ENCODE measurements at places on chromosomes 6 and 20.
A peak's percentile ranks its signal among the peaks of the same experiment; 100 is the strongest.

GRCh38 chr20:51174536-51174935 lies 151.6 kb upstream of the KCNG1 start:
- no peak overlapping the region for H3K27ac ChIP-seq
- DNase-seq: no peak
- no peaks in the 10 kb centered on the region for H3K27me3 ChIP-seq
- peaks cover 4% of the 10 kb centered on the region for H3K4me1 ChIP-seq
- no peaks in the 10 kb centered on the region for H3K36me3 ChIP-seq

DNA sequence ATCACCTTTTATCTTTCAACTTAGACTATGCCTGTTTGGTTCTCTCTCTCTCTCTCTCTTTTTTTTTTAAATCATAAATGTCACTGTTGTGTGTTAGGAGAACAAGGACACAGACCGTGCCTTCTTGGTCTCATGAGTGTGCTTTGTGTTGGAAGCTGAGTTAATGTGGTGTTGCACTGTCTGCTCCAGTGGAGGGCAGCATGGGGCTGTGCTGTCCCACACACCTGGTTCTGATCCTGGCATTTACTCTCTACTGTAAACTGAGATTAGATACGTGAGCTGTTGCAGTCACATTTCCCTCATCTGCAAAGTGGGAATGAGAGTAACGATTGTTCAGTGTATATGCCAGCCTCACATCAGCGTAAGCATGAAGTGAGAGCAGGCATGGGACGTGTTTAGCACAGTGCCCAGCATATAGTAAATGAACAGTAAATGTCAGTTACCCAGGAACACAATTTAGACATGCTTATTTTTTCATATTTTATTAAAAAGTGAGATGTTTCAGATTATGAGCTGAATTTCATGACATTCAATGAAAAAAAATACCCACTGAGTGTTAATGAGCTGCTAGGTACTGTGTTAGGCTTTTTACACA lies 161.1 kb downstream of the FARS2 start:
- no peaks in the 10 kb centered on the region for H3K27me3 ChIP-seq
- H3K36me3 ChIP-seq: no peaks in the 10 kb centered on the region
- no peak overlapping the region for H3K27ac ChIP-seq
- H3K4me1 ChIP-seq: no peaks in the 10 kb centered on the region
- H3K4me3 ChIP-seq: no peak overlapping the region
- no peak for DNase-seq

DNA sequence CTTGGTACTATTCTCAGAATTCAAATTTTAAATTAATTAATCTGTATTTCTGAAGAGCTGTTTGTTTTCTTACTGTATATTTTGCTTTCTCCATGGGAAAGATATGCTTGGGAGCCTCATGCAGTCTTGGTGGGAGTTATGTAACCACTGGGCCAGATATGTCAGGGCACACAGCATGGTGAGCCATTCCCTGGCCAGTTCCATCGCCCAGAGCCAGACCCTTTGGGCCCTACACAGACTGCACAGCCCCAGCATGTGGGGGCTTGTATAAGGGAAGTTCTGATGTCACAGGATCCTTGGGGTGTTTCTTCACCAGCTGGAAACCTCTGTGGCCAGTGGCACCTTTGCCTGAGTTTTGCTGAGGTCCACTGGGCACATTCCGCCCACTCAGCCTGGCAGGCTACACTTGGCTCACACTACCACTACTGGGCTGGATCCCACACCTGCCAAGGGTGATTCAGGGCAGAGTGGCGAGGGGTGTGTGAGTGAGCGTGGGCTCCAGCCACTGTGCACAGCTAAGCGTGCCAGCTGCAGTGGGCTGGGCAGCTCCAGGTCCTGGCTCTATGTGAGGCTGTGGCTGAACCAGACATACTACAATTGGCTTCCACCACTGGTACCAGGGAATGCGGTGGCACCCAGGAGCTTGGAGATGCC lies 293.5 kb downstream of the ARHGAP18 start:
- H3K27me3 ChIP-seq: peaks cover 2% of the 10 kb centered on the region
- no peak overlapping the region for H3K4me3 ChIP-seq
- no peaks in the 10 kb centered on the region for H3K36me3 ChIP-seq
- H3K27ac ChIP-seq: no peak overlapping the region

GRCh38 chr6:70847106-70848084 lies 109.5 kb downstream of the B3GAT2 start:
- H3K4me3 ChIP-seq: no peak overlapping the region
- no peaks in the 10 kb centered on the region for H3K27me3 ChIP-seq
- DNase-seq: no peak
- H3K36me3 ChIP-seq: peaks cover 4% of the 10 kb centered on the region
- H3K4me1 ChIP-seq: no peaks in the 10 kb centered on the region

DNA sequence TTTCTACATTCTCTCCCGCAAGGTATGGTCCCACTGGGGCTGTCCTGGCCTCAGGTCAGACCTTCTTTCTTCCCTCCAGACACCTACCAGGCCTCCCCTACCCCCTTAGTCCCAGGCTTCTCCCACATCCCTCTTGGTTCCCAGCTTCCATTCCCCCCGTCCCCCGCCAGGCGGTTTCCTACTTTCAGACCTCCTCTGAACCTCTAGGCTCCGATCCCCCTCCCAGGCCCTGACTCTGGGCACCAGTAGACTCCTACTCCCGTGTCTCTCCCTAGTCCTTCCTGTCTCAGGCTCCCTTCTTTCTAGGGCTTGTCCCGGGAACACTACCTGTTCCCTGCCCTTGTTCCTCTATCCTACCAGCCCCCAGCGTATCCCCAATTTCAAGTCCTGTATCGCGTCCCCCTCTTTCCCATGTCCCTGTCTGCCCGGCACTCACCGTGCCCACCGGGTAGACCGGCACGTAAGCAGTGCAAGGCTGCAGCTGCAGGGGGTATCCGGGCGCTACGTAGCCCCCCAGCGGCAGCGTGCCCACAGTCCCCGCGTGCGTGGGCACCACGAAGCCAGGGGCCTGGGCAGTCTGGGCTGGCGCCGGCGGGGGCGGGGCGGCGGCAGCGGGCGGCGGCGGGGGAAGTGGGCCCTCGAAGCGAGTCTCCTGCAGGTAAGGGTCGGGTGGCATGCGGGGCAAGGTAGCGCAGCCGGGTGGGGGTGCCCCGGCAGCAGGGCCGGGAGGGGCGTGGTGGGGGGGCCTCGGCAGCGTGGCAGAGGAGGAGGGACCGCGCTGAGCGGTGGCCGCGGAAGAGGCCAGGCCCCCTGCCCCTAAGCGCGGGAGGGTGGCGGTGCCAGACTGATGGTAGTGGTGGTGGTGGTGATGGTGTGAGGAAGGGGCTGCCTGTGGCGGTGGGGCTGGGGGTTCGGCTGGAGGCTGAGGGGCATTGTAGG lies 1.5 kb downstream of the PRRT1 start:
- peaks cover 11% of the 10 kb centered on the region for H3K27me3 ChIP-seq
- no peaks in the 10 kb centered on the region for H3K36me3 ChIP-seq
- peaks cover 30% of the 10 kb centered on the region for H3K4me1 ChIP-seq
- no peak overlapping the region for H3K27ac ChIP-seq

DNA sequence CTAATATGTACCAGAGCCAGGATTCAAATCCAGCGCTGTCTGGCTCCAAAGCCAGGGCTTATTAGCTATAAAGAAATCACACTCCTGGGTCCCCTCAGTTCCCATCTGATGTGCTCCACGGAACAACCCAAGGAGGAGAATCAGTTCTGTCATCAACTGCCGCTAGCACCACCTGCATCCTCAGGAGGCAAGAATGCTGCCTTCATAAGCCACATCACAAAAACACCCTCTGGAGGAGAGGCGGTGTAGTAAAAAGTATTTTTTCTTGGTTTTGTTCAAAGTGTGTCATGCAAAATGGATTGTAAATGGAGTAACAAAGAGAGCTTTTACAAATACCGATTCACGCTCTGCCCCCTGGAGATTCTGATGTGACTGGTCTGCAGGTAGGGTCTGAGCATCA lies 57.1 kb downstream of the TNFRSF21 start:
- H3K27ac ChIP-seq: no peak overlapping the region
- H3K4me1 ChIP-seq: peaks cover 4% of the 10 kb centered on the region
- no peaks in the 10 kb centered on the region for H3K27me3 ChIP-seq
- no peak for DNase-seq
- H3K36me3 ChIP-seq: peaks cover 21% of the 10 kb centered on the region
- no peak overlapping the region for H3K4me3 ChIP-seq

GRCh38 chr6:105458551-105458950 lies 55.7 kb upstream of the PREP start:
- H3K4me1 ChIP-seq: no peaks in the 10 kb centered on the region
- no peaks in the 10 kb centered on the region for H3K36me3 ChIP-seq
- no peak overlapping the region for H3K4me3 ChIP-seq
- no peak for DNase-seq

DNA sequence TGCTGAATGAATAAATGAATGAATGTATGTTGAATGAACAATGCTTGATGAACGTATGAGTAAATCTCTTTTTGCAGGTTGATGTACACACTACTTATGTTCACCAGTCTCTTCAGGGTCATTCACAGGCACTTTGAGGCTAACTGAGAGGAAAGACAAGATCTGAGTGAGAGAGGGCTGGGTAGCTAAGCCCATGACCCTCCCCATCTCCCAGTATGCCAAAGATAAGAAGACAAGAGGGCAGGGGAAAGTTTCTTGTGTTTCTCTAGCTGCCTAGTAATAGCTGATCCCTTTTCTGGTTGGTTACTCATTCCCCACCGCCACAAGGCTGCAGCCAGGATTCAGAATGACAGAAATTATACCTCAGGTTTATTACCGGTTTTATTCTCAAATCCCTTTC lies 90.7 kb downstream of the CEP57L1 start:
- H3K4me3 ChIP-seq: no peak overlapping the region
- H3K27ac ChIP-seq: no peak overlapping the region
- no peaks in the 10 kb centered on the region for H3K36me3 ChIP-seq
- no peaks in the 10 kb centered on the region for H3K4me1 ChIP-seq

GRCh38 chr6:161543684-161544309 lies 269.9 kb upstream of the AGPAT4 start:
- no peaks in the 10 kb centered on the region for H3K4me1 ChIP-seq
- no peaks in the 10 kb centered on the region for H3K36me3 ChIP-seq
- no peaks in the 10 kb centered on the region for H3K27me3 ChIP-seq
- H3K4me3 ChIP-seq: no peak overlapping the region

GRCh38 chr6:18829272-18829870 lies 442.2 kb downstream of the RNF144B start:
- H3K27me3 ChIP-seq: no peaks in the 10 kb centered on the region
- H3K4me1 ChIP-seq: no peaks in the 10 kb centered on the region
- H3K27ac ChIP-seq: no peak overlapping the region
- H3K4me3 ChIP-seq: no peak overlapping the region
- H3K36me3 ChIP-seq: no peaks in the 10 kb centered on the region
- DNase-seq: no peak

GRCh38 chr6:33316603-33317418 lies 733 bp downstream of the ZBTB22 start:
- peak overlapping the region; percentile 39 for H3K4me3 ChIP-seq
- H3K27me3 ChIP-seq: no peaks in the 10 kb centered on the region
- H3K27ac ChIP-seq: no peak overlapping the region
- H3K4me1 ChIP-seq: peaks cover 38% of the 10 kb centered on the region

GRCh38 chr6:15493437-15494168 lies 169.2 kb downstream of the DTNBP1 start:
- no peaks in the 10 kb centered on the region for H3K27me3 ChIP-seq
- peaks cover 9% of the 10 kb centered on the region for H3K4me1 ChIP-seq
- H3K4me3 ChIP-seq: no peak overlapping the region
- no peak for DNase-seq

- DNase-seq: no peak
- H3K36me3 ChIP-seq: no peaks in the 10 kb centered on the region
- no peak overlapping the region for H3K4me3 ChIP-seq
- H3K4me1 ChIP-seq: no peaks in the 10 kb centered on the region
- H3K27ac ChIP-seq: no peak overlapping the region
Measured at GRCh38 chr20:33091693-33092092, 12.2 kb downstream of the BPIFB4 start.

GRCh38 chr20:41150664-41151063 lies 13.3 kb downstream of the PLCG1 start:
- H3K36me3 ChIP-seq: peaks cover 11% of the 10 kb centered on the region
- H3K27me3 ChIP-seq: no peaks in the 10 kb centered on the region
- DNase-seq: no peak

- no peaks in the 10 kb centered on the region for H3K27me3 ChIP-seq
- peaks cover 51% of the 10 kb centered on the region for H3K36me3 ChIP-seq
- H3K4me1 ChIP-seq: peaks cover 47% of the 10 kb centered on the region
- peak; percentile 30 for DNase-seq
- H3K4me3 ChIP-seq: no peak overlapping the region
Measured at GRCh38 chr20:25042531-25043498, 15.1 kb downstream of the ACSS1 start.

DNA sequence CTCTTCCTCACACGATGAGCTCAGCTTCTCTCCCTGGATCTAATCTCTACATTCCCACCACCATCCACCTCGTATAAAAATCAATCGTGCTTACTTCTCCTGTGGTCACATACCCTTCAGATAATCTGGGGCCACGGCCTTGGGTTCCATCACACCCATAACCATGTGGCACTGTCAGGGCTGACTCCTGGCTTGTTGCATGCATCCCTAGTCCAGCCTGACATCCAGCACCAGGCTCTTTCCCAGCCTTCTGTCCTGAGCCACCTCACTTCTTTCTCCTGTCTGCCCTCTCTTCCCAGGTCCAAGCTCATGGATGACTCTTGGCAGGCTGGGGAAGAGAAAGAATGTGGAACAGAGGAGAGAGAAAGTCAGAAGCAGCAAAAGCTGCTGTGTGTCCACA lies 199.8 kb downstream of the BACH2 start:
- H3K27ac ChIP-seq: no peak overlapping the region
- DNase-seq: no peak
- H3K4me1 ChIP-seq: no peaks in the 10 kb centered on the region

GRCh38 chr6:95693108-95693507 lies 115.8 kb downstream of the MANEA start:
- H3K36me3 ChIP-seq: no peaks in the 10 kb centered on the region
- H3K27ac ChIP-seq: no peak overlapping the region
- no peak for DNase-seq

DNA sequence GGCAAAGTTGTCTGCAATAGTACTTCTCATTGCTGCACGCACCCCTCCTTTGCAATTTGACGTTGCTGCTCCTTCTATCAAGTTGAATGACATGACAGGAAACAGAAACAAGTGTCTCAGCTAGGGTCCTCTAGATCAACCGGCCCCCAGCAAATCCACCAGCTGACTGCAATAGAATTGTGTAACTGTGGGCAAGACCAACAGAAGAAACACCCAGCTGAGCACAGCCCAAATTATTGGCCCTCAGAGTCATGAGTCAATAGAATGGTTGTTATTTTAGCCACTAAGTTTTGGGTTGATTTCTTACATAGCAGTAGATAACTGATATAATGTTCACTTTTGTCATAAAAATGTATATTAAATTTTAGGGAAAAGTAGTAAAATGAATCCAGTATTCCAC lies 202.7 kb downstream of the MAFB start:
- H3K27me3 ChIP-seq: peaks cover 2% of the 10 kb centered on the region
- no peaks in the 10 kb centered on the region for H3K36me3 ChIP-seq
- no peaks in the 10 kb centered on the region for H3K4me1 ChIP-seq
- no peak overlapping the region for H3K27ac ChIP-seq
- DNase-seq: no peak
- H3K4me3 ChIP-seq: no peak overlapping the region

DNA sequence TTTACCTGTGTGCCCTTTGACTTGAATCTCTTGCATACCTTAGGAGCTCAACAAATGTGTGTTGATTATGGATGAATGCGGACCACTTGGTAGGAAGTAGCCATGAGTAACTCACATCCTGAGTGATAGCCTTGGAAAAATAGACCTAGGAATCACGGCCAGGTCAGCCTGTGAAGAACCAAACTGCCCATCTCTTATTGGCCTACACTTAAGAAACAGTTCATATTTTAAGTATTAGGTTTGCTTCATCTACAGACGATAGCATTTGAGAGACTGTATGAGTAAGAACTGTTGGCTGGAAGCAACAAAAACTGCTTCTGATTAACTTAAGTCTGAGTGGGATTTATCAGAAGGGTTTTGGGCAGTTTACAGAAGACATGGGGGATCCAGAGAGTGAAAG lies 320.1 kb upstream of the PRND start:
- H3K4me1 ChIP-seq: no peaks in the 10 kb centered on the region
- no peaks in the 10 kb centered on the region for H3K36me3 ChIP-seq
- H3K4me3 ChIP-seq: no peak overlapping the region
- DNase-seq: no peak
- no peaks in the 10 kb centered on the region for H3K27me3 ChIP-seq

Data from large intestine (tissue), 12 donors.